Upper lobe of left lung (tissue), 6 donors: ENCODE measurements at places on chromosomes 7 and 10. TPM values are rescaled to one million over a fixed set of nuclear protein-coding genes. Genes with fewer than 3 reads are reported as not detected.

DNA sequence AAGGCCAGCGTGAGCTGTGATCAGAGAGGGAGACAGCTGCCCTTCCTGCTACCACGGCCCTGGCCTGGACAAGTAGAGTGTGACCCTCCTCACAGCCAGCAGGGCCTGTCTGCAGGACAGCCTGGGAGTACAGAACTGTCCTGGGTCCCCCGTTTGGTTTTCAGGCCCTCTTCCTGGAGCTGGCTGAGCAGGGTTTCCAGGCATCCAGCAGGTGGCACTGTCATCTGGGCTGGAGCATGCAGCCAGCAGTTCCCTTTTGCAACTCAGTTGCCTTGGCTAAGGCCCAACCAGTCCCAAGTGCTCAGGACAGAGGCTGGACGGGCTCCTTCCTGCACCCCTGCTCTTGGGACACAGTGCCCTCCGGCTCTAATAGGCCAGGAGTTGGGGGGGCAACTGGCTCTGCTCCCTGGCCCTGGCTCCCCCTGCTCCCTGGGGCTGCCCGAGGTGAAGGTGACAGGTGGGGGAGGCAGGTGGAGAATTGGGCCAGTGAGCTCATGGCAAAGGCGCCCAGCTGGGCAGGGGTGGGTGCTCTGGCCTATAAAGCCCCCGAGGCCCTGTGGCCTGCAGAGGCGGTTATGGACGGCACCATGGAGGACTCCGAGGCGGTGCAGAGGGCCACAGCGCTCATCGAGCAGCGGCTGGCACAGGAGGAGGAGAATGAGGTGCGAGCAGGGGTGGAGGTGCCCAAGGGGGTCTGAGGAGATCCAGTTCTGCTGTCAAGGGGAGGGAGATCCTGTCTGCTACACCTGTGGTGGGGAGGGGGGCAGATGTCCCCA lies at the start of gene ANKRD2:
ANKRD2 (plus strand) TSS at position 566 of the 776 bp plus-strand sequence; CDS start at position 576, 10 bp downstream.
- H3K36me3 ChIP-seq, result peaks cover 20% of the 10 kb centered on the region
- DNase-seq, result peak; percentile 84
- no peaks in the 10 kb centered on the region for H3K27me3 ChIP-seq
- H3K27ac ChIP-seq, result peak within 1 kb of the TSS; percentile 63
- H3K4me3 ChIP-seq, result no peak within 1 kb of the TSS

- no peak overlapping the region for H3K4me3 ChIP-seq
- peak; percentile 80 for DNase-seq
- no peaks in the 10 kb centered on the region for H3K4me1 ChIP-seq
- H3K27ac ChIP-seq, result no peak overlapping the region
- H3K27me3 ChIP-seq, result no peaks in the 10 kb centered on the region
Observed at GRCh38 chr7:178444-178843, 13.9 kb upstream of the FAM20C start.

DNA sequence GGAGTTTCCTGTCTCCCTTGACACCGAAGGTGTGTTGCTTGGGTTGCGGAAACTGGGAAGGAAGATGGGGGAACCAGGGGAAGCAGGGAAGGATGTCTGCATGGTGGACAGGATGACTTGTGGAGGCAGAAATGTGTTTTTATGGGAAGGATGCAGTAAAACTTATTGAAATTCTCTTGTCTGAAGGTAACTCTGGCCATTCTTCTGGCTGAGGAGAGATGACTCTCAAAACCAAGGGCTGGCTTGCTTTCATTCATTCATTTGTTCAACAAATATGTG lies 1.5 kb downstream of the UBTD1 start:
- H3K27me3 ChIP-seq, result no peaks in the 10 kb centered on the region
- H3K4me1 ChIP-seq, result peaks cover 26% of the 10 kb centered on the region
- no peak overlapping the region for H3K4me3 ChIP-seq
- peak overlapping the region; percentile 91 for H3K27ac ChIP-seq

DNA sequence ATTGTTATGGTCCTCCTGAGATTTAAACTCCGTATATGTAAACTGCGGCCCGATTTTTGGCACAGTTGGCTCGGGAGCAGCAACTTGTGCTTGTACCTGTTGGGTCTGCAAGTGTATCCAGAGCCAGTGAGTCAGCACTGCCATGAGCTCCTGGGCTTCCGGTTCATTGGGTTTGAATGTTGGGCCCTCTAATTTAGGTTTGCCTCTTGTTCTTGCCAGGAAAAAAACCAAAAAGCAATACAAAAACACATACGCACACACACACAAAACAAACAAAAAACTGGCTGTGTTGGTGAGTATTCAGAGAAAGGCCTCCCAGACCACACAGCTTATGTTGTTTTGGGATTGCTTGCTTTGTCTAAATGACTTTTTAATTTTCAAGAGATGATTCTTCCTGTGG lies 26.3 kb downstream of the SND1 start:
- no peak for DNase-seq
- no peak overlapping the region for H3K4me3 ChIP-seq
- no peaks in the 10 kb centered on the region for H3K36me3 ChIP-seq
- H3K4me1 ChIP-seq, result peaks cover 3% of the 10 kb centered on the region
- H3K27me3 ChIP-seq, result no peaks in the 10 kb centered on the region

Gene SEMA3A
- 4.0 TPM for total RNA-seq

GRCh38 chr7:144534196-144534595 lies 130.7 kb upstream of the NOBOX start:
- H3K4me3 ChIP-seq, result no peak overlapping the region
- H3K4me1 ChIP-seq, result no peaks in the 10 kb centered on the region
- no peak for DNase-seq
- no peak overlapping the region for H3K27ac ChIP-seq
- no peaks in the 10 kb centered on the region for H3K36me3 ChIP-seq
- H3K27me3 ChIP-seq, result no peaks in the 10 kb centered on the region

Gene FOXP2
- total RNA-seq, result 3.4 TPM

Gene FFAR4
- total RNA-seq, result 18.1 TPM

Gene ACBD7
- not detected for total RNA-seq

DNA sequence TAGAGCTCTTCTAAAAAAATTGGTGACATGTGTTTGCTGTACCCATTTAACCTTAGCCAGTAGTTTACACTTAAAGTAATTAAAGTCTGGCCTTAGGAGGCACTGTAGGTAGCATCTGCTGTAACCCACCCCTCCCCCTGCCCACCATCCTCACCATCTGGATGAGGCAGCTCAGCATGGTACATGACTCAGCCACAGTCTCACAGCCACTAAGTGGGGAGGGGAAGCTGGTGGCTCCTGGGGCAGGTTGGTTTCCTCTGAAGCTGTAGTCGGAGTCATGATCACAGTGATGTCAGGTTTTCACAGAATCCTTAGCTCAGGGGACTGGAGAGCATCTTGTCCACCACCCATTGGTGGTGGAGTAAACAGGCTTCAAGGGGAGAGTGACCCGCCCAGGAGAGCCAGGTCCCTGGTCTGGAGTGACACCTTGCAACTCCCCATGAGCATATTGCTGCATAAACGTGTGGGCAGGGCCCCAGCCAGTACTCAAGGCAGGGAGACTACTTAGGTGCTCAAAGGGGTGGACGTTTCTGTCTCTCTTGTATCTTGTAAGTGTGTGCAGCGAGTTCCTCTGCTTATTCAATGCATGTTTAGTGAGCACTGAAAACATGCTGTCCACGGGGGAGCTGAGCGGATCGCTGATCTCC lies 125.9 kb downstream of the GRK5 start:
- no peaks in the 10 kb centered on the region for H3K27me3 ChIP-seq
- H3K4me1 ChIP-seq, result peaks cover 12% of the 10 kb centered on the region
- no peak overlapping the region for H3K27ac ChIP-seq
- DNase-seq, result no peak
- no peak overlapping the region for H3K4me3 ChIP-seq

- H3K27me3 ChIP-seq, result no peaks in the 10 kb centered on the region
- H3K4me1 ChIP-seq, result peaks cover 6% of the 10 kb centered on the region
- H3K4me3 ChIP-seq, result no peak overlapping the region
- H3K36me3 ChIP-seq, result no peaks in the 10 kb centered on the region
Observed at GRCh38 chr7:92421676-92422435, 25.4 kb upstream of the GATAD1 start.

DNA sequence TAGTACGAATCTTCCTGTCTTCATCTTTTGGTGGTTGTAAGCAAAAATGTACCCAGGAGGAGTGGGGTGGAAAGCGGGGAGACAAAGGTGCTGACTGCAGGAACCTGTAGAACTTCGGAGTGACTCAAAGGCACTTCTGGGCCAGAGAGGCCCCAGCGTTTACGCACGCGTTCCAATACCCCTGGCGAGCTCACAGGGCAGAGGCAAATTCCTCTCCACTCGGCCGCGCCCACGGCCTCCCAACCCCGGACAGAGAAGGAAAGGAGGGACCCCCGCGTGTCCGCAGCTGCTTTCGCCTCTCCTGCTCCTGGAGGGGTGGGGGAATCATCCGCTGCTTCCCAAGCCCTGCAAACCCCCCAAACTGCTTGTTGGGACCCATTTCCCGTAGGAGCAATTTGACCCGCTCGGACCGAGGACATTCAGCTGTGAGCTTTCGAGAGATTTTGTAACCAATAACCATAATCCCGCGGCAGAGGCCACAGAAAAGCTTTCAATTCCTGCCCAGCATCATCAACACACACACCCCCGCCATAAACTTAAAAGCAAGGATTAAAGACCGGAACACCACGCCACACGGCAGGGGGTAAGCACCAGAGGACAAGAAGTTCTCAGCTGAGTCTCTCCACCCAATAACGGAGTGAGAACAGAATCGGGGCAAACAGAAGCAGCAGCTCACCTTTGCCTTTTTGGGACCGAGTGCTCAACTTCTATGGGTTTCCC lies 2.3 kb downstream of the IGF2BP3 start:
- no peak overlapping the region for H3K27ac ChIP-seq
- no peaks in the 10 kb centered on the region for H3K36me3 ChIP-seq
- no peak overlapping the region for H3K4me3 ChIP-seq
- H3K27me3 ChIP-seq, result peaks cover 69% of the 10 kb centered on the region

Gene ICA1
- 19.3 TPM for total RNA-seq

GRCh38 chr7:5035276-5035675 lies 10.4 kb upstream of the RBAK start:
- no peaks in the 10 kb centered on the region for H3K36me3 ChIP-seq
- no peaks in the 10 kb centered on the region for H3K4me1 ChIP-seq
- DNase-seq, result no peak
- H3K4me3 ChIP-seq, result no peak overlapping the region

GRCh38 chr7:23294549-23295400 lies 4.4 kb upstream of the MALSU1 start:
- peaks cover 10% of the 10 kb centered on the region for H3K4me1 ChIP-seq
- H3K36me3 ChIP-seq, result no peaks in the 10 kb centered on the region
- H3K27me3 ChIP-seq, result no peaks in the 10 kb centered on the region
- H3K4me3 ChIP-seq, result no peak overlapping the region
- no peak overlapping the region for H3K27ac ChIP-seq
- no peak for DNase-seq

Gene NODAL
- total RNA-seq, result not detected

GRCh38 chr7:83413831-83414230 lies 235.1 kb downstream of the SEMA3E start:
- H3K4me1 ChIP-seq, result no peaks in the 10 kb centered on the region
- no peaks in the 10 kb centered on the region for H3K27me3 ChIP-seq
- no peak overlapping the region for H3K4me3 ChIP-seq
- no peak overlapping the region for H3K27ac ChIP-seq

Gene ITIH2
- total RNA-seq, result not detected

GRCh38 chr10:6061056-6061455 lies 1.1 kb downstream of the IL2RA start:
- no peak for DNase-seq
- H3K36me3 ChIP-seq, result no peaks in the 10 kb centered on the region
- H3K4me3 ChIP-seq, result no peak overlapping the region
- no peak overlapping the region for H3K27ac ChIP-seq
- peaks cover 8% of the 10 kb centered on the region for H3K4me1 ChIP-seq
- H3K27me3 ChIP-seq, result no peaks in the 10 kb centered on the region

Gene AGMO
- total RNA-seq, result 3.0 TPM

Gene PRR15
- 2.8 TPM for total RNA-seq

Gene IGFBP1
- 0.17 TPM for total RNA-seq
